ENCODE measurements at places on chromosomes 7 and 10.

DNA sequence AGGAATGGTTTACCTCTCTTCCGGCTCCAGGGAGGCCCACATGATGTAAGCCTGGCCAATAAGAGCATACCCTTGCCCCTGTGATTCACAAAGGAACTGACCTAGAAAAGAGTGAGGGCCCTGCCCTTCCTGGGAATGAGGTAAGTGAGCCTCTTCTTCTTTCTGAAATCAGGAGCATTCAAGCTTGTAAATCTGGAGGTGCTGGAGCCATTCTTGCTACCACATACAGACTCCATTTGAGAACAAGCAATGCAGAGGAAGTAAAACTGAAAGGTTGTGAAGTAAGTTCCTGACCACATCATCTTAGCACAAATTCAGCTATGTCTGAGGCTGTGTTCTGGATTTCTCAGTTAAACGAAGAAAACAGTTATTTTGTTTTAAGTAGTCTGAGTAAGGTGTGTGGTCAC is 132.2 kb downstream of the CD36 start:
- no peak for DNase-seq

GRCh38 chr7:37732253-37732652 is 48.7 kb downstream of the GPR141 start:
- no peak for DNase-seq

DNA sequence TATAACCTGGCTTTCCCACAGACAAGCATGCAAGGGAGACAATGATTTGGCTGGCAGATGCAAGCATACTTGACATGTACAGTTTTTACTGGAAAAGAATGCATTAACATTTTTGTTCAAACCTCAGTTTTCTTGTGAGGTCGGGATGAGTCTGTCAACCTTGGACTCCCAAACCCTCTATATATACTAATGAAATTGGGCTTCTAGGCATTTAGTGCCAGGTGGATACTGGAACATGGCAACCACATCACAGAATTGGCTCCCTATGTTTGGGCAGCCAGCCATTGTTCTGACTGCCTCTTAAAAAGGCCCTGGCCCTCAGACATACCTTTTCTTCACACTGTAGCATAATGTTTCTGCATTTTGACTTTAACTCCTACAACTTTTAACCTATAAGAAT is 39.1 kb downstream of the CDK6 start:
- no peak for DNase-seq

GRCh38 chr7:150830937-150831336 is 21.4 kb upstream of the AOC1 start:
- DNase-seq: no peak

DNA sequence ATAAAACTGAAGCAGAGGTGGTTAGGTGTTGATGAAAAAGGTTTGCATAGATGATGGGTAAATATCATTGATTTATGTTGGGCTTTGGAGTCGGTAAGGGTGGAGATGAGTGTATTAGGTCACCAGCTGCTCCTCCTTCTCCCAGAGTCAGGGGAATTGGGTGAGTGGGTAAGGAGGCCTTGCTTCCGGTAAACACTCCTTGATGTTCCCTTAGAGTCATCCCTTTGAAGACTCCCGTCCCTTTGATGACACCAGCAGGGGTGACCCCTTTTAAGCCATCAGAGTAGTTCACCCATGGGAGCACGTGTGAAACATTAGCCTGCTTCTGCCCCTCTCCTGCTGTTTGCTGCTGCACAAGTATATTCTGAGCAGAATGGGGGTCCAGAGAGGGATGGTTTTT is 92.2 kb upstream of the DKK1 start:
- no peak for DNase-seq

DNA sequence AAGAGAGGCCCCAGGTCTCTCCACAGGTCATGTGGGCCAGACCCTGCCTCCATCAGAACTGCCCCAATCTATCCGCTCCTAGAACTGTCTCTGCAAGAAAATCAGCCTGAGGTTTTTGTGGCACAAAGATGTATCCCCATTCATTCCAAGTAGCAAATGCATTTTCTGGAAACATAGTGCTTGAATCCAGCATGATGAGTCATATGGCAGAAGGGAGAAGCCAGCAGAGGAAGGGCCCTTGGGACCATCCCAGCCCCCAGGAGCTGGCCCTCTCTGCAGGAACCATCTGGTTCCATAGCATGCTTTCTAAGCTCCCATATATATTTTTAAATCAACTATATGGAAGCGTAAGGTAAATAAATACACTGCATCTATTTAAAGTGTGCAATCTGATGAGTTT is 563.2 kb downstream of the GALNT17 start:
- no peak for DNase-seq

Data from activated naive CD8-positive, alpha-beta T cell treated with anti-CD3 and anti-CD28 coated beads, Interleukin-2, amount 50 U/mL, for 16 hours (primary cell).